Stimulated activated CD4-positive, alpha-beta T cell treated with anti-CD3 and anti-CD28 coated beads, Interleukin-12 subunit alpha, Interleukin-12 subunit beta, amount 100 ng/mL, for 4 hours (primary cell): ENCODE measurements at places on chromosomes 3 and 15.

DNA sequence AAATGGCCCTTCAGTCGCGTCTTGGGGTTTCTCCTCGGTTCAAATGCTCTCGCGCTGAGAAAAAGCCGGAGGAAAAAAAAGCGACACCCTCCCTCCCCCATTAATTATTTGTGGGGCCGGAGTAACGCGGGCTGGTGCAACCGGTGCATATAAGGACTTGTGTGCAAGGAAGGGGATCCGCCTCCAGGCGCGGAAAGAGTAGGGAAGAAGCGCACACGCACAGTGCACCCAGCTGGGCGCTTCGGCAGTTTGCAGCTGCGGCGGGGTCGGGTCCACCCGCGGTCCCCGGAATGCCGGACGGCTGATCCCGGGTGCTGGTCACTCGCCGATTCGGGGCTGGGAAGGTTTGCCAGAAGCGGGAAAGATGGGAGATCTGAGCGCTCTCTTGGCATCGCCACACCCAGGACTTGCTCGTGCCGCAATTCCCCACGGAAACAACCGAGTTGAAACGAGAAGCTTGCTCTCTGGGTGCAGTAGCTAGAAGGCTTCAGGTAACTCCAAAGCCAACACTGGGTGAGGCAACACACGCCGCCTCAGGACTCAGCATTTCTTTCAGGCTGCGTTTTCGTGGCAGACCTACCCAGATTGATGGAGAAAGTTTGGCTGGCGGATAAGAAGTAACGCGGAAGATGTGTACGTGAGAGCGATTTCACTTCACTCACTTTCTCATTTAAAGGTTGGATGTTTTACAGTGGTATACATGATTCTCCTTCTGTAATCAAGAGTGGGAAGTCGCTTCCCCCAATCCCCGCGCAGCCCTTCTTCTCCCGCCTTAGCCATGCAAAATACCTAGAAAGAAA, 720 bp upstream of the TNIK start:
- DNase-seq: peak; percentile 30

- no peak for DNase-seq
These were observed 52.0 kb downstream of the SMAD3 start for GRCh38 chr15:67117370-67117769.

DNA sequence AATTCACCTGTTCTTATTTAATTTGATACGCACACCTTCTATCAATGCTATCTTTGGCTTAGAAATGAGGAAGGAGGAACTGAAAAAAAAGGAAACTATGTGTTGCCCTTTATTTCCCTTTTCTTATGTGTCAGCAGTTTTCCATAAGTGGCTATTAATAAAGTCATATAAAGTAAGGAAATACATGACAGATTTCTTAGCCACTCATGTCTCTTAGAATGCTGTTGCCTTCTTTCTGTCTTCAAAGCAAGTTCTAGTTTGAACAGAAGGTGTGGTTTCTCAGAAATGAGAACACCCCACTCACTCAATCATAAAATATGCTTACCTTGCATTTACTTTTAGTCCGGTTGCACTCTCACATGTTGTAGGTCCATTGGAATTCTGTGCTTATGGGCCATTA, 640.5 kb upstream of the GRM7 start:
- DNase-seq: no peak

DNA sequence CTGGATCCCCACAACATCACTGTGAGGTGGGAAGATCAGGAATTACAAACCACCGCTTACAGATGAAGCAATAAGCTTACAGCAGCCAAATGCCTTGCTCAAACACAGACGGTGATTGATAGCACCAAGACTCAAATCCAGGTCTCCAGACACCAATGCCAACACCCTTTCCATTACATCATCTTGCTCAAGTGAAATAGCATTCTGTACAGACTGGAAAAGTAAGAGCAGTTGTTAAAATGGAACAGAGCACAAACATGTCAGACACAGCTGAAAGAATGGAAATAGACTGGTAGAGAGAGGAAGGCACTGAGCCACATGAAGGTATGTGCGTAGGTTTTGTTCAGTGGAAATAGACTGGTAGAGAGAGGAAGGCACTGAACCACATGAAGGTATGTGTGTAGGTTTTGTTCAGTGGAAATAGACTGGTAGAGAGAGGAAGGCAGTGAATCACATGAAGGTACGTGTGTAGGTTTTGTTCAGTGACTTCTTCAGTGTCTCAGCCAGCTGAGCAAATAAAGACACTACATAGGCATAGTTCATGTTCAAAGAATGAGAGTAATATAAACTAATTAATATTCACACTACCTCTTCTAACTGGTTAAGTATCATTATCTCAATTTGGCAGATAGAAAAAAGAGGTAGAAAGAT, 15.6 kb downstream of the CLDN1 start:
- DNase-seq: no peak
